ENCODE measurements at places on chromosomes 12 and 14. TPM values are rescaled to one million over a fixed set of nuclear protein-coding genes. Genes with fewer than 3 reads are reported as not detected.

The SSPN gene
- total RNA-seq, result not detected

- H3K27ac ChIP-seq, result peak overlapping the region; percentile 59
- no peaks in the 10 kb centered on the region for H3K27me3 ChIP-seq
- DNase-seq, result no peak
- H3K36me3 ChIP-seq, result no peaks in the 10 kb centered on the region
- H3K4me3 ChIP-seq, result no peak overlapping the region
- H3K4me1 ChIP-seq, result peaks cover 66% of the 10 kb centered on the region
These were observed 28.8 kb upstream of the GZMB start for GRCh38 chr14:24662753-24663152.

DNA sequence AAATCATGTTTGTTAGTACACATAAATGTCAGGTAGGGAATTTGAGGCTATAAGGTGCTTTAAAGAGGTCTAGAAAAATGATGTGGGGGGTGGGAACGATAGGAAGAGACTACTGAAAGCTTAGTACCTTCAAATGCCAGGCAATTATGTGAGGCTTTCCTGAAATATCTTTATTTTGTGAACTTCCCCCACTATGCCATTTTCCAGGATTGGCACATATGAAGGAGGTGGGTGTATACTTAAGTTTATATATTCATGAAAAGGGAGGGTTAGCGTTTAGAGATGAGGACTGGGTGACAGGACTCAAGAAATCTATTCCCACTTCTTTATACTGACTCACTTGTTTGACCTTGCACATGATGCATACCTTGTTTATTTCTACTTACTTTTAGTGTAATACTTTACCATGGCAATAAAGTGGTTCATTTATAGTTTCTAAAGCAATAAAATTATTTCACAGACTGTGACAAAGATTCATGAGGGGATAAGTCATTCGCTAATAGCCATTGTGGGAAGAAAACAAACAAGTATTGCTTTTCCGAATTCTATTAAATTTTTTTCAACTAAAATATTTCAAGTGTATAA is 77.1 kb downstream of the PLEKHA5 start:
- H3K27me3 ChIP-seq, result no peaks in the 10 kb centered on the region
- H3K36me3 ChIP-seq, result no peaks in the 10 kb centered on the region
- no peak overlapping the region for H3K27ac ChIP-seq
- no peak overlapping the region for H3K4me3 ChIP-seq

GRCh38 chr14:51081712-51082111 is 13.2 kb downstream of the TRIM9 start:
- no peak for DNase-seq
- H3K27me3 ChIP-seq, result peaks cover 5% of the 10 kb centered on the region
- H3K27ac ChIP-seq, result no peak overlapping the region
- H3K4me3 ChIP-seq, result no peak overlapping the region
- H3K36me3 ChIP-seq, result no peaks in the 10 kb centered on the region

Data from activated CD4-positive, alpha-beta T cell treated with anti-CD3 and anti-CD28 coated beads for 36 hours (primary cell).